ENCODE measurements at places on chromosomes 6 and 20.
A peak's percentile ranks its signal among the peaks of the same experiment; 100 is the strongest.

- H3K4me1 ChIP-seq, result no peaks in the 10 kb centered on the region
- no peak overlapping the region for H3K4me3 ChIP-seq
- H3K36me3 ChIP-seq, result no peaks in the 10 kb centered on the region
- H3K27ac ChIP-seq, result no peak overlapping the region
- no peaks in the 10 kb centered on the region for H3K27me3 ChIP-seq
Measured at GRCh38 chr6:103047567-103047966, 1654.1 kb downstream of the GRIK2 start.

DNA sequence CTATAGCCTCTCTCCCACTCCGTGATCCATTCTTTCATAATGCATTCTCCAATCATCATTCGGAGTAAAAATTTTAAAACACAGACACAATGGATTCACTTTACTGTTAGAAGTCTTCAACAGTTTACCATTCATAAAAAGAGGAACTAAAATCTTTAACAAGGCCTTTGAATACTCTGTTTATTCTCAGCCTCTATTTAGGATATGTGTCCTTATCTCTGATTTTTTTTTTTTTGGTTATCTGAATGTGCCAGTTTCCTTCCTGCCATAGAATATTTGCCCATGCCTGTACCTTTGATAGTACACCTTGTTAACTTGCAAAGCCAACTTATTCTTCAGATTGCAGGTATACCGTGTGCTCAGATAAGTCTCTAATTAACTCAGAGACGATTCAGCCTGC, 11.1 kb downstream of the CRISP1 start:
- no peak overlapping the region for H3K4me3 ChIP-seq
- H3K4me1 ChIP-seq, result peaks cover 6% of the 10 kb centered on the region
- no peak overlapping the region for H3K27ac ChIP-seq
- no peaks in the 10 kb centered on the region for H3K36me3 ChIP-seq
- H3K27me3 ChIP-seq, result no peaks in the 10 kb centered on the region

DNA sequence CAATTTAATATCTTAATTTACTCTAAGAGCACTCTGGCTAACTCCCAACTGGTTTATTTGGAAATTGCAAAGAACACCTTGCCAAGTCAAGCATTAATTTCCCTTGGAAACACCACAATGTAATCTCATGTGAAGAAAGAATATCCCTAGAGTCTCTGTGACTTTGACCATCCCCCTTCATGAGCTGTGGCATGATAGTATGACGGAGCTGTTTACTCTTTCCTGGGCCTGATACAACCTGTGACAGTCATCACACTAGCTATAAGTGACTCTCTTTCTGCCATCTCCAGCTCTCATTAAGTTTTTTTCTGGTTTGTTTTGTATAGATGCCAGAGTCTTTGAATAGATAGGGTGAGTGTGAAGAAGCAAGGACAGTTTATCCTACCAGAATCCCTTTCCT, 470.3 kb upstream of the JARID2 start:
- no peak overlapping the region for H3K27ac ChIP-seq
- H3K27me3 ChIP-seq, result no peaks in the 10 kb centered on the region
- H3K4me1 ChIP-seq, result peaks cover 8% of the 10 kb centered on the region
- no peak overlapping the region for H3K4me3 ChIP-seq
- DNase-seq, result no peak

- peaks cover 33% of the 10 kb centered on the region for H3K27me3 ChIP-seq
- H3K4me3 ChIP-seq, result no peak overlapping the region
- DNase-seq, result no peak
- H3K36me3 ChIP-seq, result no peaks in the 10 kb centered on the region
Measured at GRCh38 chr20:658731-659291, 5.8 kb upstream of the SRXN1 start.

- no peak overlapping the region for H3K4me3 ChIP-seq
- H3K27ac ChIP-seq, result no peak overlapping the region
- H3K27me3 ChIP-seq, result no peaks in the 10 kb centered on the region
- no peaks in the 10 kb centered on the region for H3K36me3 ChIP-seq
- H3K4me1 ChIP-seq, result peaks cover 18% of the 10 kb centered on the region
- DNase-seq, result peak; percentile 46
Measured at GRCh38 chr6:150661216-150662007, 61.7 kb downstream of the PLEKHG1 start.

DNA sequence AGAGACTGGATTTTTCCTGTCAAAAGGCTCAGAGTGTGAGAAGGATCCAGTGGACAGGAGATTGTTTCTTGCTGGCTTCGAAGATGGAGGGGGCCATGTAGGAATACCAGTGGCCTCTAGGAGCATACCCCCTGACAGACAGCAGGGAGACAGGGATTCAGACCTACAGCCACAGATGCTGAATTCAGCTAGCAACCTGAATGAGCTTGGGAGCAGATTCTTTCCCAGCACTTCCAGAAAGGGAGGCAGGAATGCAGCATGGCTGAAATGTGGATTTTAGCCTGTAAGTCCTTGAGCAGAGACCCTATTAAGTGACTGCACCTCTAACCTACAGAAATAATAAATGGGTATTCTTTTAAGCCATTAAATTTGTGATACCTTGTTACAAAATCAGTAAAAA, 44.6 kb downstream of the STXBP5 start:
- no peak for DNase-seq
- peaks cover 10% of the 10 kb centered on the region for H3K4me1 ChIP-seq
